ENCODE measurements at places on chromosomes 4 and X.

- peak; percentile 19 for DNase-seq
Observed at GRCh38 chrX:84188320-84188834, 378 bp upstream of the RPS6KA6 start.

DNA sequence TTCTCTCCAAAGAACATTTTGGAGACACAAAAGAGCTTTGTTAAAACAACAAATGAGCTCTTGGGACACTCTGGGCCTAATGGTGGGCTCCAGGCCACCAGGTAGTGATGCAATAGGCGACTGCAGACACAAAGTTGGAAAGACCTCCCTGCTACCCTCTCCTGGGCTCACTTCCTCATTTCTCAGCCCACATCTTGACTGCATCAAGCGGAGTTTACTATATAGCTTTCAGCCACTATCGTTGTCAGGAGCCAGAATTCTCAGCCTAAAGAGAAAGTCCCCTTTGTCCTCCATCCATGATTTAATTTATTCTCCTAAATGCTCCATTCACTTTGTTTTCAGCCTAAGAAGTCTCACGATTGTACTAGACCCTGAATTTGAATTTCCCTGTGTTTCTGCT is 114.9 kb downstream of the EFHC2 start:
- DNase-seq, result no peak

GRCh38 chr4:5816101-5816500 is 76.8 kb downstream of the CRMP1 start:
- DNase-seq, result no peak

GRCh38 chrX:13188731-13189309 is 131.0 kb downstream of the ATXN3L start:
- DNase-seq, result no peak

DNA sequence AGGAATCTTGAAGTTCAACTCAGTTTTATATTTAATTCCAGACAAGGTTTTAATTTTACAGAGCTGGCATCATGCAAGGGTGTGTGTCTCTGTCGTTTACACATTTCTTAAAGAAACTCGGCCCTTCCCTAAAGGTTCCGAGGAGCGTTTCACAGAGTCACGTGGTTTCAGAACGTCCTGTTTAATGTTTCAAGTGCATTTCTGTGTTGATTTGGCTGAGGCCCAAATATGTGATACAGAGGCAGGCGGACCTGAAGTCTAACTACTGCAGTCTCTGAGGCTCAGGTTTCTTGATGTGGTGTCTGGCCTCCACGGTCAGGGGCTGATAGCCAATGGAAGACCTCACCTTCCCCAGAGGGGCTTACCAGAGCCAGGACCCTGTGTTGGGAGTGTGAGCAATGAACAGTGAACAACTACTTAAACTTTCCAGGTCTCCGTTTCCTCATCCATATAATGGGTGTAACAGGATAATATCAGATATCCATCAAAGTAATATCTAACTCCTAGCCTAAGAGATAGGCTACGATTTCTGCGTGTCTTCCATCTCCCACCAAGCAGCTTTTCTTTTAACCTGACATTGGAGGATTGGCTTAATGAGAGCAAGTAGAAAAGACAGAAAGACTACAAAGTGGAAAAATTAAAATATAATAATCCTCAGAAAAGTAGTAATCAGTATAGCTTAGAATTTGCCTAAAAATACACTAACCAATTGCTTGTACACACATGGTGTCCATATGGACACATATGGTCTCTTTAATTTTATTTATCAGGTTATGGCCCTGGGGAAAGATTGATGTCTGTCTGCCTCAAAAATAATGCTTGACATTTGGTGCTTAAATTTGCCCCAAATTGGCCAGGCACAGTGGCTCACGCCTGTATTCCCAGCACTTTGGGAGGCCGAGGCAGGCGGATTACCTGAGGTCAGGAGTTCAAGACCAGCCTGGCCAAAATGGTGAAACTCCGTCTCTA is 50.0 kb upstream of the TRIM2 start:
- no peak for DNase-seq

- DNase-seq, result no peak
Observed at GRCh38 chr4:83093060-83093640, 21.4 kb downstream of the PLAC8 start.

GRCh38 chr4:133152831-133153481 is 3.9 kb downstream of the PCDH10 start:
- no peak for DNase-seq

GRCh38 chr4:55618546-55619143 is 17.5 kb downstream of the NMU start:
- DNase-seq, result no peak

GRCh38 chr4:186653969-186654368 is 69.7 kb downstream of the FAT1 start:
- DNase-seq, result no peak

DNA sequence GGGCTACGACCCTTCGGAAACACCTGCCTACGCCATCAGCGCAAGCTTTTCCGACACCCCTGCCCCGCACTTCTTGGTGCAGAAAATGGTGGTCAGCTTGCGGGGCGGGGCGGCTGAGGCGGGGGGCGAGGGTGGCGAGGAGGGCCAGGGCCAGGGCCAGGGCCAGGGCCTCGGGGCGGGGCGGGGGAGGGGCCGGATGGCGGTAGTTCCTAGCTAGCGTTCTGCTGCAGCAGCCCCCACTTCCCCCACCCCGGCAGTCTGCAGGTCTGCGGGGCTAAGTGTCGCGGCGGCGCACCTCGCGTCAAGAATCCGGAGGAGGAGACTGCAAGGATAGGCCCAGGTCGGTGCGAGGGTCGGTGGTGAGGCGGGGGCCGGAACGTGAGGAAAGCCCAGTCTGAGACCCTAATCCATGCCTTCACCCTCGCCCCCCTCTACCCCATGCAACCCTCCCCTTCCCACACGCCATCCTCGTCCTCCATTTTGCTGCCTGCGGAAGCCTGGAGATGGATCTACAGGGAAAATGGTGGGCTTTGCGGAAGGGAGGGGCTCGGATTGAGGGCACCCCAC is 600 bp downstream of the BEX4 start:
- DNase-seq, result no peak

DNA sequence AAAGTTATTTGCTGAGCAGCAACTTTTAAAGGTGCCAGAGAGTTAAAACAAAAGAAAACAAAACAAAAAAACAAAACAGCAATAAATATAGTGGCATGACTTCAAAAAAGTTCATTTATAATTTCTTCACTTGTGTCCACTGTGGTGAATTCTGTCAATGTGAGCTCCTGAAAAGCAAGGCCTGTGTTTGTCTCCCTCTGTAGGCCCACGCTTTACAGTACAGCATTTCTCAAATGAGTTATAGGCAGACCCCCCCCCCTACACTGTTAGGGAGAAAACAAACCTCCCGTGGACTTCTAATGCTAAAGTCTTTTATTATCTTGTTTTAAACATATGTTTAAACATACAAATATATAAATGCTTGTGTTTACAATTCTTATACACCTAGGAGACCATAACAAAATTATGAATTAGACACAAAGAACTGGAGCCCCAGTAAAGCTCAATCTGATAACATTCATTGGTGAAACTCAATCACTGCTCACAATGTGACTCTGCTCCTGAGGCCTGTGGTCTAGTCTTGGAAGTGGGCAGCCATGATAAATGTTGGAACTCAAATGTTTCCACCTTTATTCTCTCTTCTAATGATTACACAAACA is 47.0 kb upstream of the SCOC start:
- peak; percentile 29 for DNase-seq

- DNase-seq, result no peak
Observed at GRCh38 chrX:4268676-4269075, 555.2 kb upstream of the PRKX start.

GRCh38 chr4:67933755-67934154 is 29.5 kb downstream of the TMPRSS11A start:
- DNase-seq, result no peak

DNA sequence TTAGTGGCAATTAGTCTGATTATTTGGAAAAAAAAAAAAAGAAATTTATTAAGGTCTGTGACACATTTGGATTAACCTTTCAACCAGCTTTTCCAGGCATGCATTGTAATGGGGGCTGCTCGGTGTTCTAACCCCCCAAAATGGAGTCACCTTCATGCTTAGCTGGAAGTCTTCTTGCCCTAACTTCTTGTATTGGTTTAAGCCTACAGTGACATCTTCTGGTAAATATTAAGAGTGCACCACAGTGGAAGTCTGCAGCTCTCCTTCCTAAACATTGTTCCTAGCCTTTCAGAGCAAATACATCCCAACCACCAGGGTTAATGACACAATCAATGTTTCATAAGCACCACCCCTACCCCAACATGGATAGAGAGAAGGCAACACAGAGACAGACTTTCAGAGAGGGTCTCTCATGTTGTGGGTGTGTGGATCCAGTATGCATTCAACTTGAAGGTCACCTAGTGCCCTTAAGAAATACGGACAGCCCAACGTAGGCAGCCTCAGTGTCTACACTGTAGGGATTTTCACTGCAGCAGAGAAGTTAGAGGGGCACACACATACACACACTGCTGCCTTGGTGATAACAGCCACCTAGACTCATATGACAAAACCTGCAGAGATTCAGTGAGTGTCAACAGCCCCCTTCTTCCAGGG is 142.9 kb upstream of the MBNL3 start:
- DNase-seq, result no peak

DNA sequence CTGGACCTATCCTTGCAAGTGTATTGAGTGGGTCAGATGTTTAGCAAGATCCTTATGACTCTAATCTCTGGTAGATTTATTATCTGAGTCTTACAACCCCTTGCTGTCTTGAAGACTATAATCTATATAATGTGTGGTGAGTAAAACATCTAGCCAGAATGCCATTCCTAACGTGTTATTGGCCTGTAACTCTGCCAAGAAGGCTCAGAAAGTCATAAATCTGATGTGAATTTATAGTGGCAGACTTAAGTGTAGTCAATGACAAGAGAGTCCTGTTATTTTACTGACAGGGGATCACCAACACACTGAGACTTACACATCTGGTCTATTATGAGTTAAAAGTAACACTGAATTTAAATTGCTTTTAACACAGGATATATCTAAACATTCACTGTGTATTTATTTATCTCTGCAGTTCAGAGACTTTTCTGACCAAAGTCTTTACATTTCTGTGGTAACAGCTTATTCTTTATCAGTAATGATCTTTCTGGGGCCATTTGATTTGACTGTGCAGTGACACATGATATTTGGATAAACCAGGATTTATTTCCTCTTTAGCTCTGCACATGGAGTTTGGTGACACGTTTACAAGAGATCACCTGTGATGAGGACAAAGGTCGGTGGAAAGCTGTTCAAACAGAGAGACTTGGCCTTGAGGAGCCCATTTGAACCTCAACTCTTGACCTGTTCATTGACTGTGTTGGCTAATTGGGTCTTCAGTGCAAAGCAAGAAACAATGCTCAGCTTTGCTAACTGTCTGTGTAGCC is 415.8 kb downstream of the STIM2 start:
- DNase-seq, result no peak

- DNase-seq, result no peak
Observed at GRCh38 chrX:16604337-16604736, 45.6 kb upstream of the S100G start.

- no peak for DNase-seq
Observed at GRCh38 chrX:120522820-120523219, 37.9 kb downstream of the CUL4B start.

GRCh38 chrX:44705817-44706551 is 137.8 kb upstream of the DUSP21 start:
- no peak for DNase-seq

GRCh38 chrX:16649858-16650257 is at the start of gene S100G:
Gene S100G, plus strand, starts transcription at chrX:16650158. Its CDS starts 849 bp downstream, at chrX:16651007.
- DNase-seq, result no peak

DNA sequence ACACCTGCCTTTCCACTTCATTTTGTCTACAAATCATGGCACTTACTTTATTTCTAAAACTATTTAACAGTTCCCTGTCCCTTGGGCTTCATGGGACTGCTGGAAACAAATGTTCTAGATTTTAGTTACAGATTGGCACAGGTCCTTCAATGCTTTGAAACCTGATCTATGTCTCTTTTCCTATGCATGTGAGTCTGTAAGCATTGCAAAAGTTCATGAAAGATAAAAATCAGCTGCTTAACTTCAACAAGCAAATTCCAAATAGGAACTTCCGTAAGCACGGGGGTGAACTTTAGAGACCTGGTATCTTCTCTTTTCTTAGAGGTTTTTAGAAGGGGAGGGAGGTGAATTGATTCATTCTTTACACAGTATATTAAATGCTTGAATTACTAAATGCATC is 9.5 kb downstream of the LGI2 start:
- DNase-seq, result no peak

GRCh38 chr4:122458625-122459024 is 2.1 kb upstream of the IL2 start:
- DNase-seq, result no peak

DNA sequence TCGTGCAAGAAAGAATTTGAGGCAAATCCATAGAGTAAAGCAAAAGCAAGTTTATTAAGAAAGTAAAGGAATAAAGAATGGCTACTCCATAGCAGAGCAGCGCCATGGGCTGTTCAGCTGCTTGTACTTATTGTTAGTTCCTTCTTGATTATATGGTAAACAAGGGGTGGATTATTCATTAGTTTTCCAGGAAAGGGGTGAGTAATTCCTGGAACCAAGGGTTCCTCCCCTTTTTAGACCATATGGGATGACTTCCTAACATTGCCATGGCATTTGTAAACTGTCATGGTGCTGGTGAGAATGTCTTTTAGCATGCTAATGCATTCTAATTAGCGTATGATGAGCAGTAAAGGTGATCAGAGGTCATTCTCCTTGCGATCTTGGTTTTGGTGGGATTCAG is 23.5 kb upstream of the CEP135 start:
- DNase-seq, result no peak

DNA sequence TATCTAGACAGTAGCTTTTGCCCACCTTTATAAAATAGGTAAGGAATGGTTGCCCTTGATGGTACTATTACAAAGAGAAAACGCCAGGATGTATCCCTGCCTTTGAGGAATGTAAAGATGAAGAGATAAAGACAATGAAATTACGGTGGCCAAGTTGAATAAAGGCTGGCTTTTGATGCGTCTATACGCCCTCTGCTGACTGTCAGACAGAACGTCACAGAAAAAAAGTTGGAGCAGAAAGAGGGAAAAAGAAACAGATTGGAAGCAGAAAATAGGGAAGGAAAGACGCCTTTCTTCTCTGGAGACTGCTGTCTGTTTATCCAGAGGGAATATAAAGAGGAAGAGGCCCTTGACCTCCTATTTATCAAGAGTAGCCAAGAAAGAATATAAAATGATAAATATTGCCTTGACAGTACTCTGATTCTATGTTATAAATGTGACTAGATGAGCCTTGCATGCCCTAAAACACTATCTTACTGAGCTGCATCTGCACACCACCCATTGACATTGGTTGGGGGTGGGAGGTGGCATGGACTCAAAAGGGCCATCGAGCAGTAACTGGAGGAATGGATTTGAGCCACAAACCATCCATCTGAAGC is 30.6 kb downstream of the PCDH19 start:
- DNase-seq, result no peak

GRCh38 chr4:14095831-14096230 is 468.3 kb upstream of the BOD1L1 start:
- no peak for DNase-seq

DNA sequence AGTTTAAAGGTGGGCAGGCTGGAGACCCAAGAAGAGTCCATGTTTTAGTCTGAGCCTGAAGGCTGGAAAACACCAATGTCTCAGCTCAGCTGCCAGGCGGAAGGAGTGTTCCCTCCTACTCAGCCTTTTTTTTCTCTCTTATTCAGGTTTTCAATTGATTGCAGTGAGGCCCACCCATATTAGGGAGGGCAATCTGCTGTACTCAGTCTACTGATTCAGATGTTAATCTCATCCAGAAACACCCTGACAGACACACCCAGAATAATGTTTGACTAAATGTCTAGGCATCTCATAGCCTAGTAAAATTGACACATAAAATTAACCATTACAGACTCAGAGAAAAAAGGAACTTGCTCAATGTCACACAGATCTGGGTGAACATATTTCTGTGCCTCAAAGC is 347.1 kb downstream of the GBA3 start:
- DNase-seq, result no peak
